ENCODE measurements at places on chromosomes 5 and 9.

DNA sequence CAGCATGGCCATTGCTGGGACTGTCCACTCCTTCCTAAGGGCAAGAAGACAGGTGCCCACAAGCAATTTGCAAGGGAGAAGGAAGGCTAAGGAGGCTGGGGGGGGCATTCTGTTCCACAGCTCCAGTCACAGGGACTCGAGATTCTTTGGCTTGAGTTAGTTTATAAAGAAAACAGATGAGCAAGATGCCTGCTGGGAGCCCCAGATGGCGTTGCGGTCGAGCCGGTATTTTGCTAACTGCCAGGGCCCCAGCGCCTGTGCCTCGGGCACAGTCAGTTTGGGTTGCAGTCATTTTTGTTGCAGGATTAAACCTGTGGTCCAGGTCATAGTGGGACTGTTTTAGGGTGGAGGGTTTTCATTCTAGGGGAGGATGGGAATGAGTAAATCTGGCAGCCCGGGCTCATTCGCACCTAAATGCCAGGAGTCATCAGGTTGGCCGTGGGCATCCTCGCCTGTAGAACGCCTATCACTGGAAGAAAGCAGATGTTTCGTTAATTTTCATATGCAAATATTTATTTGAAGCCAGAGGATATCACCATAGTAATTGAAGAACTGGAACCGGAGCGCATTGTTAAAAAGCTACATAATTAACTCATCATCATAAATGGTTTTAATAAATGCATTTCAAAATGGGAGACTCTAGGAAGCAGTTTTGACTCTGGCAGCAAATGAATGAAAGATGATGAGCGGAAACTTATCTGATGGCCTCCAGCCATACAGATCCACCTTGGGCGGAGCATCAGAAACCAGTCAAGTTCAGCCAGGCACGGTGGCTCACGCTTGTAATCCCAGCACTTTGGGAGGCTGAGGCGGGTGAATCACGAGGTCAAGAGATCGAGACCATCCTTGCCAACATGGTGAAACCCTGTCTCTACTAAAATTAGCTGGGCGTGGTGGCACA is 87.1 kb upstream of the FCN2 start:
- DNase-seq, result no peak

GRCh38 chr5:61599370-61600122 is 267.5 kb downstream of the ZSWIM6 start:
- DNase-seq, result no peak

DNA sequence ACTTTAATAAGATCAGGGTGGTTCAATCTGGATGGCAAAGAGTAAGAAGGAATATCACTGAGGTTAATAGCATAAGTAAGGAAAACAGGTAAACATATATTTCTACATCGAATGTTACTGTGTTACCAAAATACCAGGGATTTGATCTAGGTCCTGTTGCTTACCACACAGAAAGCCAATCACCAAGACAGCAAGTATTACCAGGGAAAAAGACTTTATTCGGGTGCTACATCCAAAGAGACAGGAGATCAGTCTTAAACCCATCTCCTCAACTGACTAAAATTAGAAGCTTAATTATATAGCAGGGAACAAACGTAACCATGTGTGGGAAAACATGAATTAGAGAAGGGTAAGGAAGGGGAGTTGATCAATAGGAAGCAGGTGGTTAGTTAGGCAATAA is 500.1 kb downstream of the EFNA5 start:
- no peak for DNase-seq

DNA sequence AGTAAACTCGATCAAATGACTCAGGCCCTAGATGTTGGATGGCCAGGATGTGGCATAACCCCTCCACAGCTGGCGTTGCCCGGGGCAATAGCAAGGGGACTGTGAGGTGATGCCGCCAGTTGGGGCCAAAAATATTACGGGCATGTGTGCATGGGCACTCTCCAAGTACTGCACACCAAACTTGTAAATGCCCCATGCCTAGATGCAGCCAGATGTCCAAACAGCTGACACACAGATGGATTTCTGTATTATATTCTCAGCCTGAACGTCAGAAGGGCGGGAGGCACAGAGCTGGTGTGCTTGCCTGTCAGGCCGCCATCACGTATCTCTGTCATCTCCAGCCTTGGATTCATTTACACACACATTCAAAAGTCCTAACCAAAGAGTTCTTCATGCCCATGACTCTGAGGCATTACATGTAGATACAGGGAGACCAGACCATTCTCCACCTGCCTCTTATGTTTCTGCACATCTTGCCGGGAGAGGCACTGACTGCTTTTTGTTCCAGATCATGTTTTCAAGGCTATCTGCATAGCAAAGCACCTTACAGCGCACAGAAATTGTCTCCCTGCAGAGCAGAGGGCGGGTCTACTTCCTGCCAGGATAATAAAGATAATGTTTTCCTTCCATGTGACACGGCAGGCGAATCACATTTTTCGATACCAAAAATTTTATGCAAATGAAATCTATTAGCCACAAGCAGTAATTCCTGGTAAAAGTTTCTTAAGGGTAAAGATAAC is 200.9 kb upstream of the ADAMTS16 start:
- no peak for DNase-seq

GRCh38 chr5:15384581-15384980 is 115.4 kb upstream of the FBXL7 start:
- DNase-seq, result no peak

DNA sequence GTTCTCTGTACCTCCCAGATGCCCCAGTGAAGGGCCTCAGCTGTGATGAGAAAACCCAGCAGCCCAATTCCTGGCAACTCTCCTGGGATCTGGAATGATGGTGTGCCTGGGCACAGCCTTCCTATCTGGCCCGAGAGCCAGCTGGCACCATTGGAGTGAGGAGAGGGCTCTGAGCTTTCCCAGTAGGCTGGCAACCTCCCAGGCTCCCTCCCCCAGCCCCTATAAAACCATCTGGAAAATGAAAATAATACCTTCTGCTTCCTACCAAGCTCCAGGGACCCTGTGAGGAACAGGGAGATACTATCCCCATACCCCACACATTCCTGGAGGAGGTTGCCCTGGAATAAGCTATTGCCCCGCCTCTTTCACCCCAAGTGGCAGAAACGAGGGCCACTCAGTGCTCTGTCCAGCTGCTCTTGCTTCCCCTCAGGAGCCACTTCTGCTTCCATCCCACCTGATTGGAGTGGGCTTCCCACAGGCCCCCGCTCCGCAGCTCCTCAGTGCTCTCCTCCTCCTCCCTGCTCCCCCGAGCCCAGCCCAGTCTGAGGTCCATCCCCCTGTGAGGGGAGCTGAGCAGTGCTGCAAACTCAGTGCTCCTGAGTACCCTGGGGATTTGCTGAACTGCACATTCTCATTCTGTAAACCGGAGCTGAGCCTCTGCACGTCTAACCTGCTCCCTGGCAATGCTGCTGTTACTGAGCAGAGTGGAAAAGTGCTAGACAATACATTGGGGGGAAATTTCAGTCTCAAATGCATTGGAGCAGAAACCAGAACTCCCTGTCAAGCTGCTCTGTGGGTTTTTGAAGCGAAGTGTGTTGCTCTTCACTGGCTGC is 74.7 kb downstream of the THBS4 start:
- DNase-seq, result no peak

GRCh38 chr9:87570000-87570908 is 72.6 kb downstream of the DAPK1 start:
- no peak for DNase-seq

- no peak for DNase-seq
These were observed 72.2 kb downstream of the ANKRD55 start for GRCh38 chr5:56160723-56161438.

DNA sequence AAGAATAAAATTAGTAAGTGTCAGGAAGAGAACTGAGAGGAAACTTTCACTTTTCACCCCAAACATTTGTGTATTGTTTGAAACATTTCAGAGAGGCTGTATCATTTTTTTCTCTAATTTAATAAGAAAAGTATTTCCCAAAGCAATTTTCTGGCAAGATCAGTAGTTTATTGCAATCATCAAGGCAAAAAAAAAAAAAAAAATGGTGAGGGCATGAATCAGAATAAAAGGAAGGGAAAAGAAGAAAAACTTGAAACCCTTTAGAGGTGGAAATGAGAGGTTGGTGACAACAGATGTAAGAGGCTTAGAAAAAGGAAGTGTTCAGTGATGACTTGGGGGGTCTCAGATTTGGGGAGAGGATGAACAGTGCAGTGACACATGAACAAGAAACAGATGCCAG is 13.3 kb downstream of the SHC3 start:
- no peak for DNase-seq

DNA sequence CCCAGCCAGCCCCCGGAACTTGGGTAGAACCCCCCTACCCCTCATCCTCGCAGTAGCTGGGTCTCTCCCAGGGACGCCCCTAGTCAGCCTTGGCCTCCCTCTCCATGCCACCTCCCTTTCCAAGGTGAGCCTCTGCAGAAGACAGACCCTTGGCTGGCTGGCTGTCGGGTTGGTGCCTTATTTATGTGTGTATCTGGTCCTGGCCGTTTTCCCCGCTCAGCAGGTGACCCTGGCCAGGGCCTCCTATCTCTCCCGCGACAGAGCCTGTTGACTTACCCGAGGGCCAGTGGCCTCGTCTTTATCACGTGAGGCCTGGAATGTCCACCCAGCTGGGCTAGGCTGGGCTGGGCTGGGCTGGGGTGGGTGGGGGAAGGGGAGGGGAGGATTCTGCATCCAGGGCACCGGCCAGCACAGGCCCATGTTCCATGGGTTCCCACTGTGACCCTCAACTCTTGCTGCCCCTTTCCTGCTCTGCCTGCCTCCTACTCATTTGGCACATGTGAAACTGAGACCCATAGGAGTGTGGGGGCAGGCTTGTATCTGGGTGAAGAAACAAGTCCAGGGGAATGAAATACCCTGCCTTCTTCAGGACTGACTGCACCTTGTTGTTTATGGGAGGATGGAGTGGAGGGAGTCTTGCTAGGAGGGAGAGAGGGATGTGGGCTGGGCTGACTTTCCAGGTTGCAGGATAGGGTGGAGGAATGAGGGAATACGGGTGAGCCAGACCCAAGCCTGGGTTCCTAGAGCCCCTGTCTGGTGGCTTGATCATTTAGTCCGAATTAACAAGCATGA is 3.1 kb downstream of the CXXC5 start:
- no peak for DNase-seq

- no peak for DNase-seq
These were observed 148.0 kb downstream of the TARS1 start for GRCh38 chr5:33588654-33589372.

DNA sequence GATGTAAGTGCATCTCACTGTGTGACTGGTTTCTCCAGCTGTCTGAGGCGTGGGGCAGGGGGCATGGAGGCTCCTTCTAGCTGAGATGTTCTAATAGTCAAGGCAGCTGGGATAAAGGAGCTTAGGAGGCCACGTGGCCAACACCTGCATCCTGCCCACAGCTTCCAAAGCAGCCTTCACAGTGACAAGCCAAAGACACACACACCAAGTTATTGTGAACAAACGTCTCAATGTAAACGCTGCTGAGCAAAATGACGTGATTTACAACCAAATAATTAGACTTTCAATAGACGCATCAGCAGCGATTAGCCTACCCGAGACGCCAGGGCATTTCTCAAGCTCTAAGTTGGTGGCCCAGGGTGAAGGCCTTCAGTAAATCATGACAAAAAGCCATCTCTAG is 23.2 kb upstream of the SLC25A51 start:
- DNase-seq, result no peak

- DNase-seq, result no peak
These were observed 34.6 kb upstream of the SEMA4D start for GRCh38 chr9:89532478-89532877.

- DNase-seq, result no peak
These were observed 493.6 kb upstream of the KLF4 start for GRCh38 chr9:107983181-107983603.

DNA sequence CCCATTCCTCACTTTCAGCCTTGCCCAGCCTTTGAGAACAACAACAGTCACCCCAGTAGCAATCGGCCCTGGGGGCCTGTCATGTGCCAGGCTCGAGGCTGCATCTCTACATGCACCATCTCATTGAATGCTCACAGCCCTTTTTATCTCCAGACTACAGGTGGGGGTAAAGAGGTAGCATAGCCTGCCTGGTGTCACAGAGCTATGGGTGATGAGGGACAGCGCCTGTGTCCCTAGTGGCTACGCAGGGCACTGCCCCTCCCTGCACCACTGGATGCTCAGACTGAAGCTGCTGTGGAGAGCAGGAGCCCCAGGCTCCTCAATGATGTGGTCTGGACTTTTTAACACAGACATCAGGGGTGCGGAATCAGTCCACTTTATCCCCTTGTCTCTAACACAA is 2.8 kb downstream of the CAMK2A start:
- no peak for DNase-seq

- DNase-seq, result no peak
These were observed 34.8 kb upstream of the IFNK start for GRCh38 chr9:27489087-27489876.

- DNase-seq, result no peak
These were observed 138.6 kb downstream of the ARL15 start for GRCh38 chr5:54171645-54172384.

GRCh38 chr9:130054325-130054786 is 650 bp downstream of the GPR107 start:
- no peak for DNase-seq

- no peak for DNase-seq
These were observed 21.3 kb downstream of the GALNT10 start for GRCh38 chr5:154211641-154212390.

Data from activated CD4-positive, CD25-positive, alpha-beta regulatory T cell treated with anti-CD3 and anti-CD28 coated beads, Interleukin-2, amount 50 U/mL, for 16 hours (primary cell).